ENCODE measurements at places on chromosomes 1 and 21.
A peak's percentile ranks its signal among the peaks of the same experiment; 100 is the strongest.

GRCh38 chr1:83065952-83066727, 932.8 kb downstream of the TTLL7 start:
- no peak for DNase-seq

DNA sequence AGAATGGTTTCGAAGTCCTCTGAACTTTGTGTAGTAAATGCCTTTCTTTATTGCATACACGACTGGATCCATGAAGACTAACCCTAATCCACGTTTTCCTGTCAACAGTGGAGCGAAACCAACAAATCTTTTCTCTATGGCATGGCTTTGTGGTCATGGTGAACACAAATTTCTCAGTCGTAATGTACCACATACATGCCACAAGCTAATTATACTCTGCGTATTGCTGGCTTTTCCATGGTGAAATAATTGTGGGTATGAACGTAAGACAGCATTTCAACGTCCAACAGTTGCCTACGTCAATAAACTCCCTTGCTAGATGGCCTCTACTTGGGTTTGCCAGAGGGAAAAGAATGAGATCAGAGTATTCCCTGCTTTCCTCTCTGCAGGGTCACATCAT, 27.5 kb downstream of the INTS7 start:
- peak; percentile 94 for DNase-seq

- DNase-seq = no peak
These were observed 665.0 kb downstream of the SMYD3 start for GRCh38 chr1:245842106-245842505.

DNA sequence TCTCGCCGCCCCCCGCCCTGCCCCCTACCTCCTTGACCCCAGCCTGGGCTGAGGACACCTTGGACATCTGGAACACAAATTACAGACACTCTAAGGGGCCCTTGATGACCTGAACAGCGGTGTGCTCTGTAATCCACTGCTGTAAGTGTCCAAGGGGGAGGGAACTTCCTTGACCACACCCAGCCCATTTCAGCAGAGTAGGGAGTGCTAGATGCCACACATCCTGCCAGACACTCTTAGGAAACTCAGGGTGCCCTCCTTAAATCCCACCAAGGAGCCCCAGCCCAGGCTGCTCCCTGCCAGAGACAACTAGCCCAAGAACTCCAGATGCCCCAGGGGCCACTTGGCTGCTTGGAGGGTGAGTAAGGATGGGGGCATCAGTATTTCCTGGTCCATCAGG, 282.2 kb downstream of the RRAGC start:
- no peak for DNase-seq

DNA sequence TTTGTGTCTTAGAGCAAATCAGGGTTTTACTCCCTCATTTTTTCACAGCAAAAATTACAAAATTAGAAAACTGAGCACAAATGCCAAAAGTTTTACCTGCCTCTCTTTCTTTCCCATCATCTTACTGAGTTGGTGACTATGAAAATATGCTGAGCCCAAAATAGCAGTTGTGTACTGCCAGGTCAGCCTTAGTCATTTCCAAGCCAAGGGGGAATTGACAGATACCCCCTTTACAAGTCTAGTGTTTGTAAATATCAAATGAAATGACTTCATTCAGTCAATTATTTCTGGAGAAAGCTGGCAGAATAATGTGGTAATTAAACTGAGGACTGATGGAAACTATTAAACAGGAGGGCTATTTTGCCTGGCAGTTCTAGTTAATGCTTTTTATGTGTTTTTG, 11.4 kb upstream of the GORAB start:
- DNase-seq = no peak

DNA sequence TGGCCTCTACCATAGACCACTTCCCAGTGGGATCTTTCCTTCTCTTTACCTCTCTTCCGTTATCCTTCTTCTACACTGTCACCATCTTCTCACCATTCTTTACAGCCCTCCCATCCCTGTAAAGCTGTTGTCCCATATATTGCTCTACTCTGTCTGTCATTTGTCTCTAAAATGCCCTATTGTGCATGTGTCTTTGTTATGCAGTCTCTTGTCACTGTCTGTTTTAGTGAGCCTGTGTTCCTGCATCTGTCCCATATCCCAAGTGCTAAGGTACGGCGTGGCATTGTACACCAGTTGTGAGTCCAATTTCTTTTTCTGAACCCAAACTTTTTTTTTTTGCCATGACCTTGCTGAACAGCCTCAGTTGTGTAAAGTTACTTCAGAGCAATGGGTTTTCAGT, 8.8 kb upstream of the ZBTB18 start:
- no peak for DNase-seq

GRCh38 chr1:6870086-6870485, 84.8 kb downstream of the CAMTA1 start:
- DNase-seq = no peak

- DNase-seq = no peak
These were observed 24.3 kb upstream of the MTF1 start for GRCh38 chr1:37883671-37884070.

GRCh38 chr1:80656014-80656636, 1144.6 kb upstream of the ADGRL2 start:
- DNase-seq = peak; percentile 20

DNA sequence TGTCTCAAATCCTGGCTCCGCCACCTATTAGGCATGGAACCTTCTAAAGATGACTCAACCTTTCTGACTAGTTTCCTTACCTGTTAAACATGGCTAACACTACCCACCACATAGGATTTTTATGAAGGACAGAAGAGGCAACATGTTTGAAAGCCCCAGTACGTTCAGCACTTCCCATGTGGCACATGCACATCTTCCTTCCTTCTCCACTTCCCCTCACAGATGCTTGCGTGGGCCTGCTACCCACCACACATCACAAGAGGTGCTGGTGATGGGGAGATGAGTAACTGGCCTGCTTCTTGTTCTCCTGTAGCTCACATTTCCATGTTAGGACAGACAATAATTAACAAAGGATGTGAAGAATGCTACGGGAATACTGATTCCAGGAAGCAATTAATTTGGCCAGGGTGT, 7.1 kb downstream of the ZBTB21 start:
- DNase-seq = no peak

- no peak for DNase-seq
These were observed 2.5 kb upstream of the LBR start for GRCh38 chr1:225430301-225430700.

- no peak for DNase-seq
These were observed 17.4 kb downstream of the PDXK start for GRCh38 chr21:43736224-43736883.

GRCh38 chr1:82453511-82454185, 652.9 kb downstream of the ADGRL2 start:
- no peak for DNase-seq

- DNase-seq = no peak
These were observed 147.0 kb downstream of the RERE start for GRCh38 chr1:8670371-8670818.

DNA sequence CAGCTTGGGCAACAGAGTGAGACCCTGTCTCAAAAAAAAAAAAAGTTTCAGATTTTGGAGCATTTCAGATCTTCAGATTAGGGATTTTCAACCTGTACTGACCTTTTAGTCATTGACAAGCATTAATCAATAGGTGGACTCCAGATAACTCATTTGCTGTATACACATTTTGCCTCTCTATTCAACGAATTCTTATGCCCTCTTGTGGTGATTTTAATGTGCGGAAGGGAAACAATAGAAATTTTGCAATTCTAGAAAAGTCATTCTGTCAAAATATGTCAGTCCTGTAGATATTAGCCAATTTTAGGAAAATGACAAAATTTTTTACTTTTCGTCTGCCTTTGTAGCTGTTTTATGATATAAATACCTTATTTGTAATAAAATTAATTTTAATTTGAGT, 11.6 kb upstream of the OR2G2 start:
- DNase-seq = peak; percentile 1

DNA sequence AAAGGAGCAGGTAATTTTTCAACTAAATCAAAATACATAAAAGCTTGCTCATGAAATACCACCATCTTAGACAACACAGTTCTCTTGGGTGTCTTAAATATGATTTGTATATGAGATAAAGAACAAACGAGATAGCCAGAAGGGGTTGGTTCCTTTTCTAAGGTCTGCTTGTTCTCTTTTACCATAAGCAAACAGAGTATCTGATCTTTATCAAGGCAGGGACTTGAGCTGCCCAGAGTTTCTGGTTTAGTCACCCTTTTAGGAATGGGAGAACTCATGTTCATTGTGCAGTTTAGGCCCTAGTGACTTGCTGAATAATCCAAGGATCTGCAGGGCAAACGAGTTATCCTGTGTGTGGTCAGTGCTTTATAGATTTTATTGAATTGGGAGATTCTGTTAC, 3.0 kb upstream of the SUCO start:
- no peak for DNase-seq

- DNase-seq = no peak
These were observed 22.5 kb upstream of the IPP start for GRCh38 chr1:45772971-45773370.

GRCh38 chr1:157558119-157558518, 5.8 kb upstream of the FCRL5 start:
- DNase-seq = no peak

DNA sequence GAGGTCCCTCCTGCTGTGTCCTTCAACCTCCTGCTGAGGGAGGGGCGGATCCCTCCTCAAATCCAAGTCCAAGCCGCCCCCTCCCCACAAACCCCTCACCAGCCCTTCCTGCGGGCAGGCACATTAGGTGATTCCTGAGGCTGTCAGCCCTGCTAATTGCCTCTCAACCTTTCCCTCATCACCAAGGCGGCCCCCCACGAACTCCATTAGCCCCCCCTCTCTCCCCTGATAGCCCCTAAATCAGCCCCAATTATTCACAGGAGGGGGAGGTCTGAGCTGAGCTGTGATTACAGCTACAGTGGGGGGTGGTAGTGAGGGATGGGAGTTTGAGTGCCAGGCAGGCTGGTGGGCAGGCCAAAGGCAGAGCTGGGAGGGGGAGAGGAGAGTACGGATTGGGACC, 5.8 kb upstream of the PEAR1 start:
- DNase-seq = no peak

DNA sequence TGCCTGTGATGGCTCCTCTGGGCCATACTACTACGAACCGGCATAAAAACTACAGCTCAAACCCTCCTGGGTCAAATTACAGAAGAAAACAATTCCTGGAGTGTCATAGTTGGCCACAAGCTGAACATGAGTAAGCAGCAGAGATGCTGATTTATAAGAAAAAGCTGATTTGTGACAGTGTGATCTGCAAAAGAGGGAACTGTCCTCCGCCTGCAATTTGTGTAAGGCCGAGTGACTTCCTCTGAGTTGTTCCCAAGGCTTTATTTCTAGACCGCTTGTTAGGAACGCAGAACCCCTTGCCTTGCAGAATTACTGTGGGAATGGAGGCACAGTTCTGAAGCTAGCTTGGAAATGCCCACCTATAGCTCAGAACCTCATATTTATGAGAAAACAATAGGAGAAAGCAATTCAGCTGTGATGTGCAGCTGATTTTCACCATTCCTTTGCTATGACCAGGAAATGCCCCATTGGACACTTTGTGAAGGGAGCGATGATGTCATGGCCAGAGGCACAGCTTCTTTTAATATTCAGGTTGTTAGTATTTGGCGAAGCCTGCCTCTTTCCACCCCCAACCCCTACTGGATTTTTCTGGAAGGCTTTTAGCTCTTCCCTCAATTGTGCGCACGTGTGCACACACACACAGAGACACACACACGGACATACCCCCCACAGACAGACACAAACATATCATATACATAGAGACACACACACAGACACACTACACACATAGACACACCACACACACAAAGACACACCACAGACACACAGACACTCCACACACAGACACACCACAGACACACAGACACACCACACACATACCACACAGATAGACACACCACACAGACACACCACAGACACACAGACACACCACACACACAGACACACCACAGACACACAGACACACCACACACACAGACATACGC, 47.6 kb downstream of the IER5 start:
- DNase-seq = peak; percentile 90

GRCh38 chr1:9181176-9181906, 52.4 kb upstream of the GPR157 start:
- peak; percentile 79 for DNase-seq

DNA sequence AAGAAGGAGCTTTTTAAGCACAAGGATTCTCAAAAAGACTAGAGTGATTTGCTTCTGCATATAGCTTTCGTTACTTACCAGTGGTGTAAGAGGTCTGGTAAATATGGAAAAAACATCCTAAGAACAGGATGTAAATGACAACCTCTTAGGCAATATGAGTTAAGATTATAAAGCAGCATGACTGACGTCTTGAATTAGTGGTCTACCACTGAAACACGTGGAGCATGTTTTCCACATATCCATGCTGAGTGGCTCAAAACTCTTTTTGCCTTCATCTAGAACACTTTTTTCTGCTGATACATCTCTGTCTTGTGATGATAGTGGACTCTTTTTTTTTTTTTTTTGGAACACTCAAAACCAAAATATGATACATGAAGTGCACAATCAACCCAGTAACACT, 44.6 kb downstream of the RCAN1 start:
- no peak for DNase-seq

DNA sequence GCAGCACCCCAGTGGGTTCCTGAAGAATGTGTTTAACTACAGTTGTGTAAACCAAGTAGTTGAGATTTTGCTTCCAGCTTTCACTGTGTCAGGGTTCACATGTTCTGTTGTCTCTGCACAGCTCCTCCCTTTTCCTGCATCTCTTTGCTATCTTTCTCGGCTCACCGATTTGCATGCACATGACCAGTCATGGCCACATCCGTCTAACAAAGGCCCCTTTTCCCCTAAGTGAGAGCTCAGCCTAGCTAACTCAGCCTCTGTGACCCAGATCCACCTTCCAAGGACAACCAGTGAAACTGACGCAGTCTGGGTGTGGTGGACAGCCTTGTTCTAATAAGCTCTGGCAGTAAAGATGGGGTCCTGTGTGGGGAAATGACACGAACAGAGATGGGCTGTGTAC, 101.1 kb downstream of the ZP4 start:
- no peak for DNase-seq

- DNase-seq = no peak
These were observed 667 bp downstream of the ZDHHC18 start for GRCh38 chr1:26827106-26827604.

- DNase-seq = no peak
These were observed 1.4 kb upstream of the KRTAP10-4 start for GRCh38 chr21:44571844-44572782.

DNA sequence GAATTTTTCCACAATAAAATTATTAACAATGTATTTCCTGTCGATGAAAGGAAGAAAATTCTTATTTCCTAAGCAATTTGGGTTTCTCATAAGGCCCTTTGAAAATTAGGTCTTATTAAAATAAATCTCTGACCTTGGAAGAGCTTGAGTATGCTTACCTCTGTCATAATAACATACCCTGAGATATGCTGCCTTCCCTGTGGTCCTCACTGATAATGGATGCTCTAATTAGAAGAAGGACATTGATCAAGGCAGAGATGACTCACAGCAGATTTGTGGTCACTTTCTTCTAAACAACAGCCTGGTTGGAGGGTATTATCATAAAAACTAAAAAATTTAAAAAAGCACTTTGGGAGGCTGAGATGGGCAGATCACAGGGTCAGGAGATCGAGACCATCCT, 217.8 kb downstream of the GRIK1 start:
- no peak for DNase-seq

GRCh38 chr1:31272369-31272768, 24.2 kb downstream of the SNRNP40 start:
- no peak for DNase-seq
